Cerebellar nuclear complex (tissue), 1 donor: ENCODE measurements at places on chromosomes 1 and 21.

DNA sequence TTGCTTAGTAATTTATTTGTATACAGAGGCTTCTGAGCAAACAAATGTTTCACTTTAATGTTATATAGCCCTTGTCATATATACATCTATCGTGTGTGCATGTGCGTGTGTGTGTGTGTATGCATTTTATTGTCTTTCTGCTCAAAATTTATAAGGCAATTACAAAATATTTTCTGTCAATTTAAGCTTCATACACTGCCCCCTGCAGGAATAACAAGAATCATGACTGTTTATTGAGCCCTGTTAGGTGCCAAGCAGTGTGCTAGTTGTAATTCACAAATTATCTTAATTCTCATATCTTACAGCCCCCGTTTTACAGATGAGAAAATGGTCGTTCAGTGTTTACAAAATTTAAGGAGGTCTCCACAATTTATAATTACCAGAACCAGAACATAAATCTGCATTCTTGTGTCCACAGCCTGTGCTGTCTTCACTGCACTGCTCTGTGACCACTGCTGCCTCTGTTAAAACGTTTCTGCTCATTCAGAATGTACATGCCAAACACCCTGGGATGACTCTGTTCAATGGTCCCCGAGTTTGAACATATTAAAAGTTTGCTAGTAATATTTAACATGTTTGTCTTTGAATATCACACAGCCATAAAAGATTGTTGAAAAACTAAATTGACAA, 181.3 kb downstream of the ATP6V1G3 start:
- no peak for DNase-seq

DNA sequence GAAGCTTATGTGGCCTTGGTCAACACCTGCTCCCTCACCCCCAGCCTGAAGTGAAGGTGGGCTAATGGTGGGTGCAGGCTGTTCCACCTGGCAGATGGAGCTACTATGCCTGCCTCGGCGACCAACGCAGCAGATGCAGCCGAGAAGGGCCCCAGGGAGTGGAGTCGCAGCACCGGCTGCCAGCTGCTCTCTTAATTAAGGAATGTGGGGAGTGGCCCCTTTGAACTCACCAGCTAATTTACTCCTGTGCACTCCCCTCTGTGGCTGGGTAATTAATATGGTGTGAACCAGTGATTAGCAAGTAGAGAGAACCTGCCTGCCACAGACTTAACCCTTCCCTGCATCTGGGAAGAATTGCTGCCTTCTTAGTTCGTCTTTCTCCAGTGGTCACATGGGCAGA, 3.3 kb upstream of the SLAMF8 start:
- DNase-seq: no peak

DNA sequence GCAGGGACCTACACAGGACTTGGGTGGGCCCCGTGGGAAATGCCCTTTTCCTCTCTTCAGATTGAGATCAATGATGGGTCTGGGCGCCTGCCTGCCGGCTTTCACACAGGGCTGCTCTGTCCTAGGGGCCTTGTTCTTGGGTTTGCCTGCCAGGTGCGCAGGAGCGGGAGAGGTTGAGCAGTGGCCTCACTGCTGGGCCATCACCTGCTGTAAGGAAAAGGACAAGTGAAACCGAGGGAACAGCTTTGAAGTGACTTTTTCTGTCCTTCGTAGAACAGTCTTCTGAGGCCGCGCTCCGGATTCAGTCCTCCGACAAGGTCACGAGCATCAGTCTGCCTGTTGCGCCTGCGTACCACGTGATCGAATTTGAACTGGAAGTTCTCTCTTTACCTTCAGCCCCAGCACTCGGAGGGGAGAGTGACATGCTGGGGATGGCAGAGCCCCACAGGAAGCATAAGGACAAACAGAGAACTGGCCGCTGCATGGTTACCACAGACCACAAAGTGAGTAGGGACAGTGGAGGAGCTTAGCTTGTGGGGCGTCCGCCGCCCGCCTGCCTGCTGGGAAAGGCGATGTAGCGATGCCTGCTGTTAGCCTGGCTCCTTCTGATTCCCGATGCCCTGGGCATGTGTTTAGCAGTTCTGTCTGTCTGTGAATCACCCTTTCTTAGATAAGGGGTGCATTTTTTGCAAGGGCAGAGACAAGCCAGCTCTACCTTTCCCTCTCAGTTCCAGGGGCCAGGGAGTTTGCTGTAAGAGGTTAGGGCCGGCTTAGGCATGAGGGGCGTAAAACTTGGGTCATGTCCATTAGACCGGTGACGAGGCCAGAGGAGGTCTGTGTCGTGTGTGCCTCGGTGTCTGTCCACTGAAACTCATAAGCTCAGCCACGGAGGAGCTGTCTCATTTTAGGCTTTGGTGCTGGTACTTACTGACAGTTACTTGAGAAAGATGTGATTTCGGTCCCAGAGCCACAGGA, 19.5 kb upstream of the PWP2 start:
- DNase-seq: no peak

DNA sequence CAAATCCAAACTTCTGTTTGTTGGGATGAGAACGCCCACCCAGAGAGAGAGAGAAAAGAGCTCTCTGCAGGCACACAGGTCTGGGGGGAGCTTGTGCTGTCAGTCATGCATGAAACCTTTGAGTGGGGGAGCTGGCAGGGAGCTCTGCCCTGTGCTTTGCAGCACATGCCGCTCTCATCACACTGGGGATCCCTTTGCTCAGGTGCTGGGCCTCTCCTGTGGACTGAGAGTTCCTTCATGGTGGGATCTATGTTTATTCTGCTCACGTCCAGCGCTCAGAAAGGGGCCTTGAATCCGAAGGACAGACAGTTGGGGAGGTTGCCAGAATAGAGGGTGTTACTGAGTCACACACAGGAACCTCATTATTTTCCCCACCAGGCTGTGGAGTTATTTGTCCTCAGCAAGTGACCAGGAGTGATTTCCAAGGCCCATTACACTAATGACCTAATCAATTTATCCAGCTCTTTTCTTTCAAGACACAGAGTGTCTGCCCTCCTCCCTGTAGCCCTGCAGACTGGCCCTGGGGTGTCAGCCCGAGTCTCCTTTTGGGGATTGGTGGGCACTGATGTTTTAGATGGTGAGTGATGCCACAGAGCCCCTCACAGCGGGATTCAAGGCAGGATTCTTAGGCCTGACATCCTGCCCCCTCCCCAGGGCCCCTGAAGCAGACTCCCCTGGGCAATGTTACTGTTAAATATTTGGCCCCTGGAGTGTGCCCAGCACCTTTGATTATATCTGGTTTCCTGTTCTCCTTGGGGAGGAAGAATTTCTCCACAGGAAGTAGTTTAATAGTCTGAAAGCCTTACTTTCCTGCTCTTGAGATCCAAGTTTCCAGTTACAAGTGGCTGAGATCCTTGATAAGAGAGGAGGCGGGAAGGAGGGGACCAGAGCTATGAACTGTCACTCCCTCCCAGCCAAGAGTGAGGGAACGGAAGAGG, 22.3 kb downstream of the MYBPH start:
- no peak for DNase-seq

- DNase-seq: no peak
Measured at GRCh38 chr1:41351262-41352151, 9.7 kb upstream of the FOXO6 start.

DNA sequence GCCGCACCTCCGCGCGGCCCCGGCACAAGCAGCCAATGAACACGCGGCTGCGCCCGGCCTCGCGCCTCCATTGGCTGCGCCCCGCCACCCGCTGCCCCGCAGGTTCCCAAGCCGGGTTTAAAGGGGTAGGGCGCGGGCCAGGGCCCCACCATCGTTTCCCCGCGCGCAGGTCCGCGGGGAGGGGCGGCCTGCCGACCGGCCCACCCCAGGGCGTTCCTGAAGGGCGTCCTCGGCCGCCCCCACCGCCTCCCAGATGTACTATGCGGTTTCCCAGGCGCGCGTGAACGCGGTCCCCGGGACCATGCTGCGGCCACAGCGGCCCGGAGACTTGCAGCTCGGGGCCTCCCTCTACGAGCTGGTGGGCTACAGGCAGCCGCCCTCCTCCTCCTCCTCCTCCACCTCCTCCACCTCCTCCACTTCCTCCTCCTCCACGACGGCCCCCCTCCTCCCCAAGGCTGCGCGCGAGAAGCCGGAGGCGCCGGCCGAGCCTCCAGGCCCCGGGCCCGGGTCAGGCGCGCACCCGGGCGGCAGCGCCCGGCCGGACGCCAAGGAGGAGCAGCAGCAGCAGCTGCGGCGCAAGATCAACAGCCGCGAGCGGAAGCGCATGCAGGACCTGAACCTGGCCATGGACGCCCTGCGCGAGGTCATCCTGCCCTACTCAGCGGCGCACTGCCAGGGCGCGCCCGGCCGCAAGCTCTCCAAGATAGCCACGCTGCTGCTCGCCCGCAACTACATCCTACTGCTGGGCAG, at the start of gene OLIG1:
TSS of gene OLIG1 (plus strand) at position 148 of the 750 bp plus-strand sequence. CDS start at position 254, 106 bp downstream.
- DNase-seq: no peak

DNA sequence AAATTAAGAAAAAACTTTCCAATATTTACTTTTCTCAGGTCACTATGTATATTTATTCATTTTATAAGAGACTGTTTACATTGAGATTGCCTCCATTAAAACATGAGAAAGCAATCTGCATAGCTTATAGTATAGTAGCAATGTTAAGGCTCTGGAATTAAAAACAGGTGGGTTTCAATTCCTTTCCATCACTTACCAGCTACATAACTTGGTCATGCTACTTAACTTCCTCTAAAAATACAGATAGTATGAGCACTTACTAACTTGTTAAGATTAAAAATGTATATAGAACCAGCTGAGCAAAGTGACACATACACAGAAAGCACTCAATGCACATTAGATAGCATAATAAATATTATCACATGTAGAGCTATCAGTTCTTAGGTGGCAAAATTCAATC, 76.6 kb downstream of the LYST start:
- DNase-seq: no peak

GRCh38 chr1:234865171-234866006, 255.4 kb upstream of the IRF2BP2 start:
- no peak for DNase-seq

GRCh38 chr1:186978596-186979556, 150.1 kb downstream of the PLA2G4A start:
- DNase-seq: no peak

DNA sequence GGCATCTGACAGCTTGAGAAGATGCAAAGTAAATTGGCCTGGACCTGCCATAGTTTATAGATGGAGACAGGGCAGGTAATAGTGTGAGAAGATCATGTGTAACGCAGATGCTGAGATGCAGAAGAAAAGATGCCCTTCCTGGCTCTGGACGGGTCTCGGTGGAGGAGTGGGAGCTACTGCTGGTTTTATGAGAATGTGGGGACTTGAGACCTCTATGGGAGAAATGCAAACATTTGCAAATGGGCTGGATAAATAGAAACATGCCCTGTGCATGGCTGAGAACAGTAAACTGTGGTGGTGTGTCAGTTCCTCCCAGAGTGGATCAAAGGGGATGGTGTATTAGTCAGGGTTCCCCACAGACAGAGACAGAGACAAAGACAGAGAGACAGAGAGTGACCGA, 21.9 kb downstream of the UBASH3A start:
- no peak for DNase-seq
